ENCODE measurements at places on chromosomes 7 and 10.

GRCh38 chr10:106864031-106864430 lies 300.5 kb downstream of the SORCS1 start:
- no peak for DNase-seq

- DNase-seq, result peak; percentile 64
These were observed 27.3 kb downstream of the PPIF start for GRCh38 chr10:79374312-79375191.

GRCh38 chr10:34193931-34194626 lies 621.0 kb downstream of the PARD3 start:
- no peak for DNase-seq

DNA sequence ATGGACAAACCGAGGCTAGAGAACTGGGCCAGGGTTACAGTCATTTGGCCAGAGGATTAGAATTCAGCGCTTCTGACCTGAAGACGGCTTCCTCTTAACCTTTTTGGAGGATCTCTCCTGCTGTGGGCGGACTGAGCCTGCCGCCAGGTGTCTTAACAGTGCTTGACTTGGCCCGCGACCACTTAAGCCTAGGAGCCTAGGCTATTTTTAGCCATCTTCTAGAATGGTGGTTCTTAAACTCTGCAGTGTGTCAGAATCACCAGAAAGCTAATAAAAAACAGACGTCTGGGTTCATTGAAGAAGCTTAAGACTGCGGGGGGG lies 722 bp downstream of the MDH2 start:
- DNase-seq, result peak; percentile 34

DNA sequence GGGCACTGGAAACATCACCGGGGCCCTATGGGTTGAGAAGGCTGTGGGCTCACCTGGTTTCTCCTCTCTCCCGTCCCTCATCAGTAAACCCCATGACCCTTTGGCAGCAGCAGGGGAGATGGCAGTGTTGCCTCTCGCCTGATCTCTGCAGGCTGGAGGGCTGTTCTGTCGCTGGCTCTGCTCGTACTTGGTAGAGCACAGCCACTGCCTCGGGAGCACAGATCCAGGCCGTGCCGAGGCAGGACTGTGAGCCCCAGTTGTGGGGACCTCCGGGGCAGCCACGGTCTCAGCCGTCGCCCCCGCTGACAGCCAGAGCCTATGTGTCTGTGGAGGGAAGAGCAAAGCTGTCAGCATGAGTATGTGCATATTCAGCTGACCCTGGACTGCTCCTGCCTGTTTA lies 94.9 kb downstream of the PTPRE start:
- DNase-seq, result no peak

- DNase-seq, result peak; percentile 47
These were observed 772 bp downstream of the PRDX3 start for GRCh38 chr10:119177708-119178371.

DNA sequence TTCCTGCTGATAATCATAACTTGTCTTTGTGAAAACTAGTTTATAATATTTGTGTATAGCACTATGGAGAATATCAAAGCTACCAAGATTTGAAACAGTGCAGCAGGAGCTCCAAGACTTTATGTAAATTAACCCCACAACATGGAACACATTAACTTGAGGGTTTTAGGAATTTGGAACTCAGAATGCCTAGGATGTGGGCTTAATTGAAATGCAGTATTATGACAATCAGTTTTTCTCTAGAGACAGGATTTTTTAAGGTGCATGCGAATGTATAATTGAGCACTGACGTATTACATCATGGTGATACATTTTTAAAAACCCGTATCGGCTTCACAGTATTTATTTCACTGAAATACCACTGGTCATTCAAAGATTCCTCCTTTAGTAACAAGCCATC lies 313.1 kb upstream of the DGKB start:
- DNase-seq, result no peak

DNA sequence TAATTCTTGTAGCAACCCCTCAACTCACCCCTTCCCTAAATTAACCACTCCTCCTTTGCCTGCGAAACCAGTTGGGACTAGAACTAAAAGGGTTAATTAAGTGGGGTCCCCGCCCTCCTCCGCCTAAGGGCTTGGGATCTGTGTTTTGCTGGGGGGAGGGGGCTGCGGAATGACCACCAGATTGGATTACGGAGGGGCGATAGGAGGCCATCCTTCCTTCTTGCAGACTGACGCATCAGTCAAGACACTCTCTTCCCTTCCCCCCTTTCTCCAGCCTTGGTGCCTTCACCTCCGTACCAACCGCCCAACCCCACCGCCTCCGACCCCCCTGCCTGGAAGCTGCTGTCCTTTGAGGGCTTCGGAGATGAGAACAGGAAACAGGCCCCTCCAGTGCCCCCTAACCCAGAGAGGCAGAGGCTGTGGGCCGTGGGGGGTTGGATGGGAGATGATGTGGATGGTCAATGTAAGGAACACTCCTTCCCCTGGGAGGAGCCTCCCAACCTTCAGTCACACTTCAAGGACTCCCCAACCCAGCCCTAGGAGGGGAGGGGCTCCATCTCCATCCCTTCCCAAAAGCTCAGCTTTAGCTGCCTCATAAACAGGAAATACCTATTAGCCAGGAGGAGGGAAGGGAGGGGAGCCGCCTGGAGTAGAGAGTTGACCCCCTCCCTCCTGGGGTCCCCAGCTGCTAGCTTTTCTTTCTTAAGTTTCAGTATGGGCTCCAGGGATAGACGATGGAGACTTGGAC lies 997 bp upstream of the LDB1 start:
- no peak for DNase-seq

- no peak for DNase-seq
These were observed 79.0 kb upstream of the CELF2 start for GRCh38 chr10:10938676-10939075.

- DNase-seq, result no peak
These were observed 72.5 kb downstream of the MICALL2 start for GRCh38 chr7:1386623-1387220.

DNA sequence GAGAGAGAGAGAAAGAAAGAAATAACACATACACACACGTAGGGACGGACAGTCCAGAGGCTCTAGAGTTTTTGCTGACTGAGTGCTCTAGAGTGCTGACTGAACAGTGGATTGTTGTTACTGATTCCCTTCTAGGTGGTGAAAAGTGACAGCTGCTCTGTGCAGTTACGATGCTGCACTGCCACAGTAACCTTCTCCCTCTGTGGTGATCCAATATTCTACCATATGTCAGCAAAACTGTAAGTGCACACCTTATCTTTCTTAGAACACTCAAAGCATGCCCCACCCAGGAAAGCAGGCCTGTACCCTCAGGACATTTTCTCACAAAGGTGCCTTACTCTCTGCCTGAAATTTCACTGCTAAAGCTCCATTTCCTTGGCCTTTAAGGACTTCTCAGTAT lies 1023.5 kb downstream of the TYW1 start:
- no peak for DNase-seq

- DNase-seq, result peak; percentile 21
These were observed 73.8 kb downstream of the CUL1 start for GRCh38 chr7:148772297-148773089.

DNA sequence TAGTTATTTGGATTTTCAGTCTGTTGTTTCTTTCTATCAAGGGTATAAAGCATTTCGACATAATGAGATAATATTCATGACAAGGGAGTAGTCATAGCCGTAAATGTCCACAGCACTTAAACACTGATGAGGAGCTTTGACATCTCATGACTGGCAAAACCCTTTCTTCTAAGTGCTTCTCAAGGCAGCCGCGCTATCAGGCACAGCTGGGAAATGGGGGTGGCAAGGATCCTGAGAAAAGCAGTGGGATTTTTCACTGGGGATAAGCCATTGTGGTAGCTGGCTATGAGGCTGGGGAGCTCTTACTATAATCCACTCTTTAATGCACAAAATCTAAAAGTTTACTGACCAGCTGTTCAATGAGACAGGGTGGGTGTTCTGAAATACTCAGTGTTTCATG lies 493.2 kb upstream of the KLF6 start:
- no peak for DNase-seq

- DNase-seq, result no peak
These were observed 34.9 kb upstream of the PTF1A start for GRCh38 chr10:23157239-23157681.

DNA sequence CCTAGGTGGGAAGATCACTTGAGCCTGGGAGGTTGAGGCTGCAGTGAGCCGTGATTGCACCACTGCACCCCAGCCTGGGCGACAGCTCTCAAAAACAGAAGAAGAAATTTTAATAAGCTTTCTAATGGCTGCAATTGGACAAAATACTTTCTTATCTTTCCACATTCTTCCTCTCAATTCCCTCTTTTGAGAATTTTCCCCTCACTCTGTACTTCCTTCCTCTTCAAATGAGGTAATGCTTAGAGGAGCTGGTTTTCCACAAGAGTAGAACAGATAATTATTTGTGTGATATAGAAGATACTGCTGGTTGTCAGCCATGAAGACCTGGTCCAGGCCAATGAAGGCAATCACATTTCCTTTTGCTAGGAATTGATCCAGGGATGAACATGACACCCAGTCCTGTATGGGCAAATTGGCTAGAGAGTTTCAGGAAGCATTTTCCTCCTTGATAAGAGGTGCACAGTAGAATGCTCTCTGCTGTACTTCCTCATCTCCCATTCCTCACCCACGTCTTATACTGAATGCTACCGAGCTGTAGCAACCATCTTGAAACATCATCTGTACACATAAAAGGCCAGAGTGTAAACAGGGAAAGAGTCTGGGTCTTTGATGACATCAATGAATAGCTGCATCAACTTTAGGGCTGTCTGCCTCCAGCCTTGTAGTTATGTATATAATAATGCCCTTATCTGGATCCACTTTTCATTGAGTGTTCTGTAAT lies 103.9 kb downstream of the CDK6 start:
- no peak for DNase-seq

DNA sequence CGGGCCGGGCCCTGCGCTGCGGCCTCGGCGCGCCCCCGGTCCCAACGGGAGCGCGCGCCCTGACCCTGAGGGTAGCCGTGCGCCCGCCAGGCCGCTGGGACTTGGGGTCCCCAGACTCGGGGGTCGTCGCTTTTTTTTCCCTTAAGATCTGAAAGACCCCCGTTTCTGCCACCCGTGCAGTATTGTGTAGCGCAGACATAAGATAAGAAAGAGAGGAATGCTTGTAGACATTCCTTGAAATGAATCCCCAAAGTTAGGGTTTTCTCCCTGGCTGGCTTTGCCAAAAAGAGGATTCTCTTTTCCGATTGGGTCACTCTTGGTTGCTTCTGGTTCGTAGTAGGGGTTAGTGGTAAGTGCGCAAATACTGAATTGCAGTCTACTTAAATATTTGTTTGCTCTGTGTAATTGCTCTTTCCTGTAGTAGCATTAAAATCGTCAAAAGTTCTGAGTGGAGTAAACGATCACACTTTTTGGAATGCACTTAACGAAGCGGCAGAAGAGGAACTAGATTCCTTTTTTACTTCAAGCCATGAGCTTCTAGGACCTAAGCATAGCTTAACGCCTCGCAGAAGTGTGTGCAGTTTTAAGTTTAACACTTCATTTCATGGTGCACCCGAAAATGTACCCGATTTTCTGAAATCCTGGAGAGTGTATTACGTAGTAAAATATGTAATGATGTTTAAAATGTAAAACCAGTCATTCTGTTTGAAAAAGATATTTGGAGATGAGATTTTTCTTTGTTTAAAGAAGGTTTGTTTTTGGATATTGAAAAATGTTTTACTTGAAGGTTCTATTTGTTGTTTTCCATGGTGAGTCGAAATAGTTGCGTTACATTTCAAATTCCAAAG lies 1.3 kb downstream of the CUL1 start:
- no peak for DNase-seq

Measured in activated naive CD8-positive, alpha-beta T cell treated with anti-CD3 and anti-CD28 coated beads for 36 hours (primary cell).